ENCODE measurements at places on chromosomes 11 and 22.

DNA sequence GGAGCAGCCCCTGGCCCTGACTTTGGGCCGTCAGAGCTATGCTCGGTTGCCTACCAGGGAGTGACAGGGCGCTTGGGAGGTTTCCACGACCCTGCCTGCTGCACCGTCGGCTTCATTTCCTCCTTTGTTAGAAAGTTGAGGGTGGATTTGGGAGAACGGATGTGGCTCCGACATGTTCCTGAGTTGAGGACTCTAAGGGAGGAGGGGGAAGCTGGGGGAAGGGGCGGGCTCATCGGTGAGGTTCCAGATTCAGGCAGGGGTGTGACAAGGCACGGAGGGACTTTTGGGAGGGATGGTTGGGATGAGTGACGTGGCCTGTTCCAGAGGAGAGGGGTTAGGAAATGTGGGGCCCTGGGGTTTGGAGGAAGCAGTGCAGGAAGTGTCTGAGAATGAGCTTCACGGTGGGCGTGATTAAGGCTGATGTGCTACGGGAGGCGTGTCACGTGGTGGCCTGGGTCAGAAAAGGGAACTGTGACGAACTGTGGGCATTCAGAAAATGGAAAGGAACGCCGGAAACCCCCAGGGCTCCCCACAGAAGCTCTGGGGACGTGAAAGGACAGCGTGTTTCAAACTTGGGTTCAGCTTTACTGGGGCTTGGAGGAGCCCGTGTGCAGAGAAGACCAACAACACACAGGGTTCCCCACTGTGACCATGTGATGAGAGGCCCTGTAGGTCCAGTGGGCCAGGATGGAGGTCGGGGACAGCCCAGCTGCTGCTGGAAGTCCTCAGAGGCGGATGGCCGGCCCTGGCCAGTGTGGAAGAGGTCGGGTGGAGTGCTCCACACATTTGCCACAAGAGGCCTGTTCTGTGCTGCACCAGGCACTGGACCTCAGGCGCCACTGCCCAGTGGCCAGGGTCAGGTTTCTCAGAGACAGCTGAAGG is 2.8 kb downstream of the PARVB start:
- DNase-seq: peak; percentile 38

- no peak for DNase-seq
These were observed 4.9 kb downstream of the DAGLA start for GRCh38 chr11:61684870-61685616.

- DNase-seq: no peak
These were observed 84.2 kb upstream of the WNT7B start for GRCh38 chr22:46061124-46061500.

GRCh38 chr22:19760951-19761724 is 560 bp downstream of the TBX1 start:
- DNase-seq: no peak

- no peak for DNase-seq
These were observed 329.1 kb downstream of the TMEM135 start for GRCh38 chr11:87366763-87367405.

DNA sequence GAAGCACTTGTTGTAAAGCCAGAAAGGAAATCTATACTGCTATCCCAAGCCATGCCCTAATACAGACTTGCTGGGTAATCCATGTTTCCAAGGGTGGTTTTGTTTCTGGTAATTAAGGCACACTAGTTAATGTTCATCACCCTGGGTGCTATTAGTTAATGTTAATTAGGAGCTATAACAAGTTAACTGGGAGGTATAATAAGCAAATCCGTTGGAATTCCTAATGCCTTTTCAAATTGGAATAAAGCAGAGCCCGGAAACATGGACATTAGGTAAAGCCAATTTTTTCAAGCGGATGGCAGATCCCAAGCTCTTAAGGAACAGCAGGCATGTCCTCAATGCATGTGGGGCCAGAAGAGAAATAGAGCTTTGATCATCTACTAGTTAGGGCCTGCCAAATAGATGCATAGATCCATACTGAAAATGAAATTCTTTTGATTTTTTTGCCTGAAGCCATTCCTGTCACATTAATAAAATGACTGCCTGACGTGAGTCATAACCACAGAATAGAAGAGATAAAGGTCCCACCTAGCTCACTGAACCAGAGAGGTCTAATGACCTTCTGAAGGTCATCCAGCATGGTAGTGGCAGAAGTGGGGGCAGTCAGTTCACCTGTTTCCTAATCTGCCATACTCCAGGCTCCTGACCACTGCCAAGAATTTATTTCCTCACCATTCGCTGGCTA is 28.5 kb upstream of the CCDC34 start:
- no peak for DNase-seq

GRCh38 chr22:28029201-28029948 is 110.3 kb upstream of the PITPNB start:
- DNase-seq: no peak

DNA sequence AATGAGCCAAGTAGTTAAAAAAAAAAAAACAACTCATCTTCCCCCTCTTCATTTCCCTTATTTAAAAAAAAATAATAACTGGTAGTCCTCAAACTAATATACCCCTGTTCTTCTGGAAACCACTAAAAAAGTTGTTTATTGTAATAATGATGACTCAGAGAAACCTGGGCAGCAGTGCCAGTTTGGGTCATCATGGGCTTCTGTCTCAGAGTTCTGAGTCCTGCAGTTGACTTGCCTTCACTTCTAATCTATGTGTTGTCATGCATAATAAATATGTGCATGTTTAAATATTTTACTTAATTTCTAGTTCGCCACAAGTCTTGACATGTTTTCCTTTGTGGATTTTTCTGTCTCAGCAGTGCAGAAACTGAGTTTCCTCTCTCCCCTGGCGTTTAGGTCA is 46.8 kb downstream of the PPP2R1B start:
- DNase-seq: no peak

DNA sequence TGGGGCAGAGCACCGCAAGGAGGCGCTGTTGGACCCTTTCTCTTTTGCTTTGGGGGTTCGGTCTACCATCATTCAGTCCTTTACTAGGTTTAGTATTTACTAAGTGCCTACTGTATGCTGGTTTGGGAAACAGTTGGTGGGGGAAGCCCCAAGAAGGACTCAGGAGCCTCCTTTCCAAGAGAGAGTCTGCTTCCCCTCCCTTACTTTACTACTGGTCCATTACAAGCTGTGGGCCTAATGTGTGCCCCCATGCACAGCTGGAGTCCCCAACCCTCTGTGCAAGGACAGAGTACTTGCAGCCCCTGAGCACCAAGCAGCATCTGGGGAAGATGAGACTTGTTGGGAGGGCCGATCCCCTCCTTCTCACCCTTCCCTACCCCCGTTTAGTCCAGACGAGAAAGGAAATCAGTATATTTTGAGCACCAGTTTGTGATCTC is 876 bp upstream of the UBE2L6 start:
- no peak for DNase-seq

- no peak for DNase-seq
These were observed 44.0 kb upstream of the WT1 start for GRCh38 chr11:32479291-32479690.

GRCh38 chr11:107018902-107019493 is 722 bp upstream of the GUCY1A2 start:
- DNase-seq: peak; percentile 67

DNA sequence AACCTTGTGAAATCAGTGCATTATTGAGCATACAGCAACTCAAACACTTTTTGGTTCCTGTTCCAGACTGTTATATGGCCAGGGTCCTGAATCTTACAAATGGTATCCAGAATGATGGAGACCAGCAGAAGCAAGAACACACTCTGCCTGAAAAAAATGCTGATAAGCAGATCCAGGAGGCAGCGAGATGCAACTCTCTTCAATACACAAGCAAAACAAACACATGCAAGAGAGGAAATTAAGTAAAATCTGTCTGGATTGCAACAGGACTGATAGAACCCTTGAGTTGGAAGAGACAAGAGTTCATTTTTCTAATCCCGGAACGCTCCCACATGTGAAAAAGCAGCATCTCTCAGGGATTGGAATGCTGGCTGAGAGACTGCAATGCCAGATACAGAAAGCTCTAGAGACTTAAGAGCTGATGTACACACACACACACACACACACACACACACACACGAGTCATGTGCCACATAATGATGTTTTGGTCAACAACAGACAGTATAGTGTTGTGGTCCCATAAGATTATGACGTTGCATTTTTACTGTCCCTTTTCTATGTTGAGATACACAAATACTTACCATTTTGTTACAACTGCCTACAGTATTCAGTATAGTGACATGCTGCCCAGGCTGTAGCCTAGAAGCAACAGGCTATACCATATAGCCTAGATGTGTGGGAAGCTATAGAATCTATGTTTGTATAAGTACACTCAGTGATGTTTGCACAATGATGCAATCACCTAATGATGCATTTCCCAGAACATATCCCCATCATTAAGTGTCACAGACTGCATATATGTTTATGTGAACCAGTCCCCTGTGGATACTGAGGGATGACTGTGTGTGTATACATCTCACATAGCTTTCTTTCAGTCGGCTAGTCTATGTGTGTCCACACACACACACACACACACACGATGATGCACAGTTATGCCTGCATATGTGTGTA is 406.6 kb downstream of the LARGE1 start:
- DNase-seq: no peak

DNA sequence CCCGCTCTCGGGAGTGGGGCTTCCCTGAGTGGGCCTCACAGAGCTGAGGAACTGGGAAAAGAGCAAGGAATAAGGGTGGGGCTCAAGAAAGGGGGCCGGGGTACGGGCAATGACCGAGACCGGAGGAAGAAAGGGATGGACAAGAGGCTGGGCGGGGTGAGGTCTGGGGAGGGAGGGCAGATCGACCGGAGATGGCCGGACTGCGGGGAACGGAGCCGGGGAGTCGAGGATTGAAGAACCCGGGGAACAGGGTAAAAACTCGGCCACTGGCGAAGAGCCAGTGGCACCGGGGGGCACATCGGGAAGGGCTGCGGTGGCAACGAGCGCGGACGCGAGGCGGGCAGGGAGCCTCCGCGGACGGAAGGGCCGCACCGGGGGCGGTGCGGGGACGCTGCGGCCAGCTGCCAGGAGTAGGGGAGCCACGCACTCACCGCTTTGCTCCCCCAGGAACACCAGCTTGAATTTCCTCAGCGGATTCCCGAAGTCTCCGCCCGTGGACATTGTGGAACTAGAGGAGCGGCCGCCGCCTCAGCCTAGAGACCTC is 667 bp downstream of the RAB6A start:
- peak; percentile 39 for DNase-seq

GRCh38 chr22:26921726-26922125 is 264.3 kb downstream of the MIAT start:
- no peak for DNase-seq

GRCh38 chr11:130449996-130450769 is 1.7 kb downstream of the ADAMTS15 start:
- DNase-seq: peak; percentile 19

- DNase-seq: no peak
These were observed 6.9 kb downstream of the PHF21A start for GRCh38 chr11:46114378-46114777.

DNA sequence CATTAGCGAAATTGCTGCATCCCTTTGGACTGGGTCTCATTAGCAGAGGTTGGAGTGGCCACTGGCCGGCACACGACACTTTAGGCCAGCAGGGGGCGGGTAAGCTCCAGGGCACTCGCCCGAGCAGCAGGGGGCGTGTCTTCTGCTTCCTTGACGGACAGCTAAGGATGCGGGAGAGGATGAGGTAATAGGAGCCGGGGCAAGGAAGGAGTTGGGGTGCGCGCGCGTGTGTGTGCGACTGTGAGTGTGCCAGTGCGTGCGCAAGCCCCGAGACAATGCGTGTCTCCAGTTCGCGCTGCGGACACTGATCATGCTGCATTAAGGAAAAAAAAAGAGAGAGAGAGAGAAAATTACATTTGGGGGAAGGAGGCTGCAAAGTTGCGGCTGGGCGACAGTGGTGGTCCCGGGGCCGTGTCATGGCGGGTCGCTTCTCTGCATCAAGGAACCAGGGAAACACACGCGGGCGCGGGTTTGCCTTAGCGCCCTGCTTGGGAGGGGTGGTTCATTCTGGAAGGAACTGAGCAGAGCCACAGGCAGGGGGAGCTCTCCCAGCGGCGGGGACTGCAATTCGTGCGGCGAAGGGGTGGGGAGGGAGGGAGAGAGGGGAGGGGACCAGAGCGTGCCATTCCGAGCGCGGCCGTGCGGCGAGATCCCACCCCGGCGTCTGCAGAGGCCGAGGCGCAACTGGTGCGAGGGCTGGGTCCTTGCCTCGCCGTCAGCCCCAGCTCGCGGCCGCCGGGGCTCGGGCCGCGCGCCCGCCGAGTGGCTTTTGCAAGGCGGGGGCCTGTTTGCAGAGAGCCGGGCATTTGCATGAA is at the start of gene DTX4:
Gene DTX4, plus strand, starts transcription at position 625 of the 815 bp plus-strand sequence. CDS start 464 bp downstream, outside the sequence.
- DNase-seq: peak; percentile 92

- no peak for DNase-seq
These were observed 102.4 kb upstream of the TIMP3 start for GRCh38 chr22:32699001-32699582.

GRCh38 chr11:78666675-78667160 is 92.1 kb upstream of the NARS2 start:
- DNase-seq: no peak

- DNase-seq: no peak
These were observed 328.3 kb downstream of the TBC1D22A start for GRCh38 chr22:47090591-47091245.
